ENCODE measurements at places on chromosomes 7 and 10. TPM values are rescaled to one million over a fixed set of nuclear protein-coding genes. Genes with fewer than 3 reads are reported as not detected.

- DNase-seq = no peak
Observed at GRCh38 chr10:122294511-122295450, 23.7 kb downstream of the BTBD16 start.

Gene PRSS37
- not detected for total RNA-seq

Gene MEIG1
- not detected for total RNA-seq

Gene WNT8B
- 0.11 TPM for total RNA-seq

DNA sequence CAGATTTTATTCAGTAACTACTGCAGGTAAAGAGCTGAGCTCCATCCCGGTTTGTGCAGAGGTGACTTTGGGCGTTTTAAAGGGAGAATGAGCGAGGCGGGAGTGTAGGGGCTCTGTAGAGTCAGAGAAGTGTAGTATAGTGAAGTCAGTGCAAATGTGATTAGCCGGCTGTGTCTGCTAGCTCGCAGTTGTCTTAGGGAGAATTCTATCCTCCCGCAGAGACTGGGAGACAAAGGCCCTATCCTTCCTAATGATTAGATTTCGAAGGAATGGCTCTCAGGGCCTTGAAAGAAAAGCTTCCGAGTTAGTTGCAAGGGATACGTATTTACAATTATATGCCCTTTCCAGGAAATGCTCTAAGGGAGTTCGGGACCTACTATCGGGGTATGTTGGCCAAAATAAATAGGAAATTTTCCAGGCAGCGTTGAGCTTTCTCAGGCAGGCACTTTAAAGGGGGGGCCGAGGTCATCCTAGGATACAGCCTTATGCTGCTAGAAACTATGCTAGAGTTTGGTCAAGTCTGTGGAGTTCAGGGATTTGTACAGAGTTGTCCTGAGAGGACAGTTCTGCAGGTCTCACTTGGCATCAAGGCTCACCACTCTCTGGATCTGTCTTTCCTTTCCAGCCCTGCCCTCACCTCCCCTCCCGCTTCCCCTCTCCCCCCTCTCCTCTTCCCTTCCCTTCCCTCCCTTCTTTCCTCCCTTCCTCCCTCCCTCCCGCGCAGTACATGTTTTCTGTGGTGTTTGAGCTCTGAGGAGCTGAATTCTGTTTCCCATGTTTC, 825 bp downstream of the MRPL32 start:
- no peak for DNase-seq

GRCh38 chr7:147535701-147536111, 1054.9 kb upstream of the C7orf33 start:
- DNase-seq = peak; percentile 2

DNA sequence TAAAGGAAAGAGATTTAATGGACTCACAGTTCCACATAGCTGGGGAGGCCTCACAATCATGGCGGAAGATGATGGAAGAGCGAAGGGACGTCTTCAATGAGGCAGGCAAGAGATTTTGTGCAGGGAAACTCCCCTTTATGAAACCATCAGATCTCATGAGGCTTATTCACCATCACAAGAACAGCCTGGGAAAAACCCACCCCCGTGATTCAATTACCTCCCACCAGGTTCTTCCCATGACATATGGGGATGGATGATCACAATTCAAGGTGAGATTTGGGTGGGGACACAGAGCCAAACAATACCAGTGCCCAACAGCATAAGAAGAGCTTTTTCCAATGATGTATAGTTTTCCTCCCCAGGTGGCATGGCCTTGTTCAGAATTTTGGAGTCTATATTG, 11.2 kb upstream of the C7orf33 start:
- DNase-seq = no peak

Gene BLVRA
- total RNA-seq = 16.2 TPM

Gene UCN3
- not detected for total RNA-seq

DNA sequence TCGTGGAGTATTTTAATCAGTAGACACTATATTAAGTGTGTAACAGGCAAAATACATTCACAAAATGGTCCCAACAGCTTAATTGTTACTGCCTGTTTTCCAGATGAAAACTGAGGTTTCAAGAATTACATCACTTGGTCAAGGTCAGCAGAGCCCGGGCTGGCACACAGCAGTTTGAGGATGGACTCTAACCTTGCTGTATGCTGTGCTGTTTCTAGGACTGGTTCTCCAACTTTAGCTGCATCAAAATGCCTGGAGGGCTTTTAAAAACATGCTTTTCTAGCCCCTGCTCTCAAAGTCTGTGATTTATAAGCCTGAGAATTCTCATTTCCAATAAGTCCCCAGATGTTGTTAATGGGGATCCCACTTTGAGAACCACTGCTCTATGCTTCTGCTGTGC, 247.1 kb upstream of the FZD8 start:
- no peak for DNase-seq

- DNase-seq = no peak
Observed at GRCh38 chr10:7833210-7833609, 14.9 kb downstream of the TAF3 start.

- DNase-seq = no peak
Observed at GRCh38 chr7:78779788-78780187, 673.7 kb downstream of the MAGI2 start.

DNA sequence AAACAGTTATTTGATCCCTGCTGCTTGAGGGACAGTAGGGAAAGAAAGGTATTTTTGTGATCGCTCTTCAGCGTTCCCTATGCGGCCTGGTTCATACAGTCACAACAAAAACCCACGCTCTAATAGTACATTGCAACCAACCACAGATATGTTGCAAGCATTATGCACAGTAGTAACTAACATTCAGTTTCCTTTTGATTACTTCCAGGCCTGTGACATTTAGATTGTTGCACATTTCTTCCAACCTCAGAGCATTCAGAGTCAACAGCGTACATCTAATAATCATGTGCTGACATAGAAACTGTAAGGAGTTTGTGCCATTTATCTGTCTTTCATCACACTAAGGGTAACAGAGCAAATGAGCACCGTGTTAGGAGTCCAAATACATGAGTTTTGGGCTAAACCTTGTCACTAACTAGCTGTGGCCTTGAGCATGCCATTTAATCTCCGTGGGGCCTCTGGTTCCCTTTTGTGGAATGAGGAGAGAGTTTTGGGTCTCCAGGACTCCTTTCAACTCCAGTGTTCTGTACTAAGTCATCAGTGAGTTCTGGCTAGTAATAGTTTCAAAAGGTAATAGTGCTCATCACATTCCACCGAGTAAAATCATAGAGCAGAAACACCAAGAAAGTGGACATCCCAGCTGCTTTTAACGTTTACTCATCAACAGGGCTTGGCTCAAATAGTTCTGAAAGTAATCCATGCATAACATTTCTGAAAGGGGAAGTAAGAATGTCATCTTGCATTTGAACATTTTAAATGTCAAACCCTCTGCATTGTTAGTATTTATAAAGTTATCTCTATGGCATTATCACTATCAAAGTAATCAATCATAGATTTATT, 99.0 kb upstream of the FZD1 start:
- DNase-seq = no peak

DNA sequence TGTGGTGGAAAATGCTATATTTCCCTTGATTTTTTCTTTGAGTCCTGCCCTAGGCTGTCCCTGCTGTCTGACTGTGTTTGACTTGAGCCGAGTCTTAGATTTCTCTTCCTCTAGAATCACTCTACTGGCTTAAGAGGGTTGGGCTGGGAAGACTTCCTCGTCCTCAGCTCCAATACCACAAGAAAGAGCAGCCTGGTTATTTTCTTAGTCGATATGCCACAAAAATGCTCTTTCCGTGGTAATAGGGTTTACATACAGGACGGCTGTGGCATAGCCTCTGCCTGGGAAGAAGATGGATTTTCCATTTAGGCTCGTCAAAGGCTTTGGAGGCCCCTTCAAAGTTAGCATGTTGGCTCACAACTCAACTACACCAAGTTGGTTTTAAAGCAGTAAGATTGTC, 212.0 kb upstream of the IGFBP3 start:
- DNase-seq = no peak

Gene OR2A12
- not detected for total RNA-seq

- DNase-seq = no peak
Observed at GRCh38 chr10:133235932-133236331, 1.7 kb upstream of the VENTX start.

GRCh38 chr7:66466081-66466600, 162.5 kb upstream of the KCTD7 start:
- no peak for DNase-seq

DNA sequence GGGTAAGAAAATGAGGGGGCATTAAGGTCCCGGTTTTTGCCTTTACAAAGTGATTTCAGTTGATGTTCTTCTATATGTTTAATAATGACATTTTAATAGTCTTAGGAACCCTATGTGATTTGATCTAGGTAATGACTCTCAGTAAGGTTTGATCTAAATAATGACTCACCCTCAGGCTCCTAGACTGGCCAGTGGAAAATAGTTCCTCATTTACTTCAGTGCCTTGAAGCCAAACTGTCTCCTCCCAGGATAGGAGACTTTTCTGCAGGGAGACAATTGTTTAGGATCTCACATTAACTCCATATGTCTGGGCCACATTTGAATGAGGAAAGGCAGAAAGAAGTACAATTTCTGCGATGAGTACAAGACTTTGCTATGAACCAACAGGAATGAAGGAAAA, 1331.9 kb downstream of the XPNPEP1 start:
- DNase-seq = no peak

DNA sequence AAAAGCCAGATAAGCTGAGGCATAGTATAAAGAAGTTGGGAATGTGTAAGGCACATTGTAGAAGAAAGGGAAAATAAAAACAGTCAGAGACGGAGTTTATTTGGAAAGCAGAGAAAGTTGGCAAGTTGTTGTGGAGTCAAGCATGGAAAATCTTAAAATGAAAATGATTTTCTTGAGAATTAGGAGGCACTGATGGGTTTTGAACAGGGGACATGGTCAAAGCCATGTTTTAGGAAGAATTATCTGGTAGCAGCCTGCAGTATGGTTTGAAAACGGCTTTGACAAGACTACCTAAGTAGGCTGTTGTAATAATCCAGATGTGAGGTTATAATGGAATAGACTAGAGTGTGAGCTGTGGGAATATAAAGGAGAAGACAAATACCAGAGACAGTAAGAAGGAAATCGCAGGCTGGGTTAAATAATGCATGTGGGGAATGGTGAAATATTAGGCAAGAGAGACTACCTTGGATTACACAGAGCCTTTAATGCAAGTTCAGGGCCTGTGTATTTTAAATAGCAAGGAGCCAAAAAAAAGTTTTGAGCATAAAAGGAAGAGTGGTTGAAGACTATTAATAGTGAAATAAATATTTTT, 130.4 kb upstream of the MEOX2 start:
- DNase-seq = no peak

Gene MYOZ1
- 11.5 TPM for total RNA-seq

Gene HHEX
- total RNA-seq = 6.7 TPM

DNA sequence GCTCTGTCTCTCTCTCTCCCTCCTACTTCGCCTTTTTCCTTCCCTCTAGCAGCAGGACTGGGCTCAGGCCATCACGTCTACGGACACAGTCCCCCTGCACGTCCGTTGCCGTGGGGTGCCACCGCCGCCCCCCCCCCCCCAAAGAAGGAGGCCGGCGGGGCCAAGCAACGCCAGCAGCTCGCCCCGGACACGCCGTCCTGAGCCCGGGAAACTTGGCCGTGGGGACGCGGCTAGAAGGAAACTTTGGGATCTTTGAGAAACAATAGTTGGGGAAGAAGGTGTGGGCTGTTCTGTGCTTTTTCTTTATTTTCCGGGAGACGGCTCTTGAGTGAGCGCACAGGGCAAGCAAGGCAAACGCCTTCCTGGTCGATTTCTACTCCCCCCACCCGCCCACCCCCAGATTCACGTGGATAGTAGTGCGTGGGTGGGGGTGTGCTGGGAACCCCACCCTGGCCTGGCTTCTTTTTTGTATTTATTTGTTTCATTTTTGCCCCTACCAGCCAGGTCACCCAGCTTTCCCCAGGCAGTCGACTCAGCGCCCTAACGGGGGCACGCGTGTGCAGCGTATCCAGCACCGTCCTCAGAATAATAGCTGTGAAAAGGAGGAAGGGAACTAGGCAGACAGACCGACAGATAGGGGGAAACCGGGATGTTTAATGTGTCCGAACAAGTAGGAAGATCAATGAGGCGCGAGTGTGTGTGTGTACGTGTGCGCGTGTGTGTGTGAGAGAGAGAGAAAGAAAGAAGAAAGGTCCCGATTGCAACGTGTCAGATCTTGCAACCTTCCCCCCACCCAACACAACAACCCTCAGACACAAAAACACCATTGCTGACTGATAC, 1.4 kb downstream of the MXI1 start:
- DNase-seq = no peak

DNA sequence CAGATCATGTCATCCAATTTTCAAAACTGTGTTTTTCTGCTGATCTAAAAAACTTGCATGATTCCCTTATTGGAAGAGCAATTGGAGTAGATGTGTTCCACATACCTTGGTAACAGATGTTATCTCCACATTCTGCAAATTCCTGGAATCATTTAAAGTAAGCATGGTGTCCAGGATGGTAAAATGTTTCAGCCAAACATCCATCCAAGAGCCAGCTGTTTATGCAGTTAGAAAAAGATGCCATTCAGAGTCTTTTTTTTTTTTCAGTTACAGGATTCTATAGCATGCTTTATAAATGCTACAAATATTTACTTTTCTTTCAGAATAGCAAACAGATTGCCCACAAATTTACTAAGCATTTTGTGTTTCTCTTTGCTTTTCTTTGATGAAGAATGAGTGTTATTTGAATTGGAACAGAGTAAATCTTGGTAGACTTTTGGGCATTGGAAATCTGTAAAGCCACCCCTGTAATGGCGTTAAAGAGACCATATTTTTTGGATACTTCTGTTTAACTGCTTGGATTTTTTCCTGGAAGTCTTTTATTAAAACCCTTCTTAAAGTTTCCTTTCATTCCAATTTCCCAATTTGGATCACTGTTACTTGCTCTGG, 149.8 kb downstream of the GNAT3 start:
- DNase-seq = no peak

Gene NPTX2
- 7.2 TPM for total RNA-seq

DNA sequence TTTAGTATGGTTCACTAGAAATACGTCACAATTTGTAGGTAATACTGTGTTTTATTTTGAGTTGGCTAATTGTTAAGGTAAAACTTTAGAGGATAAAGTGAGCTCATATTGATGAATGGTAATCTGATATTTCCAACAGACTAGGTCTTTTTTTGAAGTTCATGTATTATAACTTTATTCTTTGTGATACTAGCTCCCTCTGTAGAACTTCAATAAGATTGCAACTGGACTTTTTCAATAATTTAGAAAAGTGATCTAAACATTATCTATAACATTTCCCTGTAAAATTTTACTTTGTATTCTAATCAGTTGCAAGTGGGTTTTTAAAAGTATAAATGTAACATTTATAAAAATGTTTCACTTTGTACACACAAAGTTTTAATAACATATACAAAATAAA, 83.5 kb downstream of the ADK start:
- no peak for DNase-seq

Measured in urinary bladder (tissue), 4 donors.